ENCODE measurements at places on chromosomes 4 and X.

DNA sequence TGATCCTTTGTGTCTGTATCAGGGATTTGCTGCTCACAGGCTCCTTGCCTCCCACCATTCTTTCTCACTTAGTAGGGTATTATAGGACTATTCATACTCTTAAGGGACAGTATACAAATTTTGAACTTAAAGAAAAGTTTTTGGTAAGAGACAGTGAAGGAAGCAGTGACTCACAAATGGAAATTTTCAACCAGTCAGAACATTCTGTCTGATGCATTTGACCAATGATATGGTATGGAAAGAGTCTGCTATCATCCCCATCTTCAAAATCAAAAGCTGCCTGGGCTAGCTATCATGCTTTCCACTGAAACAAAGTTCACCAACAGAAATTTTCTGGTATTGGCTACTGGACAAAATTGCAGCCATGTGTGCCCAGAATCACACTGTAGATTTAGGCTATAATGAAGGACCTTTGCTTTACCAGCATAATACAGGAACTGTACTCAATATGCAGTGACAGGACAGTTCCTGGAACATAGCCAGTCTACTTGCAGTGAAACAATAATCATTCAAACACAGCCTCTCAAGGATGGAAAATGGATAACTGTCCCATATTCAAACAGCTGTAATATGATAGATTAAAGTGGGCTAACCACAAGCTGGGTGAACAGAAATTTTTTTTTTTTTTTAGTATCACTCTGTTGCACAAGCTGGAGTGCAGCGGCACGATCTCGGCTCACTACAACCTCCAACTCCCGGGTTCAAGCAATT is 109.0 kb upstream of the ACSL4 start:
- no peak for DNase-seq

DNA sequence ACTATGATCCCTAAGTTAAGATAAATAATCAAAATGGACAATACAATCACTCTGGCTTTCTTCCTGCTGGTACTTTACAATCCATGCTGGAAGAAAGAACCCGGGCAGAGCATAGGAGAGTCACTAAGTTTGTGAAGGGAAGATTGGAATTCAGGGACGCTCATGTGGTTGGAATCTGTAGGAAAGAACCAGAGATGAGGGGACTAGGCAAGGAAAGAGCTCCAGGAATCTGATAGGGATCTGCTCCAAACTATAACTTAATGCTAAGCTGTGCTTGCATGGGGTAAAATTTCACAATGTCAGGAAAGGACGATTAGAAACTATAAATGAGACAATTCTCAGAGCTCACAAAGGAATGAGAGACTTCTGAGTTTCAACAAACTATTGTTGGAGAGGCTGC is 167.5 kb downstream of the ADGRA3 start:
- DNase-seq, result no peak

GRCh38 chrX:44514272-44514671 is 28.4 kb downstream of the FUNDC1 start:
- DNase-seq, result no peak

DNA sequence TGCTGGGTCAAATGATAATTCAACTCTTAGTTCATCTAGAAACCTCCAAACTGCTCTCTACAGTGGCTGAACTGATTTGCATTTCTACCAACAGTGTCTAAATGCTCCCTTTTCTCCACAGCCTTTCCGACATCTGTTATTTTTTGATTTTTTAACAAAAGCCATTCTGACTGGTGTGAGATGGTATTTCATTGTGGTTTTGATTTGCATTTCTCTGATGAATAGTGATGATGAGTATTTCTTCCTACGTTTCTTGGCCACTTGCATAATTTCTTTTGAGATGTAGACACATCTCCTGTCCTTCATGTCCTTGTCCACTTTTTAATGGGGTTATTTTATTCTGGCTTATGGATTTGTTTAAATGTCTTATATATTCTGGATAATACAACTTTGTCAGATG is 298.2 kb upstream of the ARSJ start:
- DNase-seq, result no peak

DNA sequence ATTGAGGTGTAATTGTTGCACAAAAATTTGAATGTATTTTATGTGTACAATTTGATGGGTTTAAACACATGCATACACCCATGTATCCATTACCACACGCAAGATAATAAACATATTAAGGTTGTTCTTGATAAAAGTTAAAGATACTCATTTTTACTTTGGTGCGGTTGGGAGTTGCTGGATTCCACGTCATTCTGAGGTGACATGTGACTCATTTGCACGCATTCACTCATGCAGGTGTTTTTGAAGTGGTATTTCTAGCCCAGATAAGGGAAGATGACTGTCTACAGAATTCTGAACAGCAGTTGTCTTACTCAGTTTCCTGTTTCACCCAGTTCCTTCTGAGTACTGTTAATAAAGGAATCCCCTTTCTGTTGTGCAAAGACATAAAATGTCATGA is 142.0 kb downstream of the RTL3 start:
- no peak for DNase-seq

DNA sequence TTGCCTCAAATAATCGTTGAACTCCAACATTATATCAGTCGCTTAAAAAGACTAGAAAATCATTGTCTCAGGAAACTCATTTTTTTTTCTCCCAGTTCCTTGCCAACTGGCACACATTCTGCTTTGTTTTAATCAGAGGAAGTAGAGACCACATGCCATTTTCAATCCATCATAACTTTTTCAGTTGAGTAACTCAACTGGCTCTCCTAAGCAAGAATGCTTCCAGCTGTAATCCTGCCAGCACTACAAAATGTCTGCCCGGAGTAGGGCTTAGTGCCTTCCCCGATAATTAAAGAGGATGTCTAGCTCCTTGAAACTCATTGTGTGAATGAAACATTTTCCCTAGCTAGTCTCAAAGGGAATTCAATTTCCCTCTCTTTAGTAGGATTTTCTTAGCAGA is 33.0 kb downstream of the FREM3 start:
- no peak for DNase-seq

DNA sequence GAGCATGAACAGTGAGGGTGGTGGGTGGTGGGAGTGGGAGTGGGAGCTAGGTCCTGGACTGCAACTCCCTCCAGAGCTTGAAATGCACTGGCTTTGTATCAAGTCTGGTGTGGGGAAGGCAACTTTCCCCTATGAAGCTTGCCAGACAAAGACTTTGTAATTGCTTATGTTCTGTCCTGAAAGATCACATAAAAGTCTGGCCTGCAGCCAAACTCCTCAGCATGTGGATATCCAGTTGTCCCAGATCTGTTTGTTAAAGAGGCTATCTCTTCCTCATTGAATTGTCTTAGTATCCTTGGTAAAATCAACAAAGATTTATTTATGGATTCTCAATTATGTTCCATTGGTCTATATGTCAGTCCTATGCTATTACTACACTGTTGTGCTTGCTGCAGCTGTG is 607.9 kb downstream of the GLUD2 start:
- DNase-seq, result no peak

DNA sequence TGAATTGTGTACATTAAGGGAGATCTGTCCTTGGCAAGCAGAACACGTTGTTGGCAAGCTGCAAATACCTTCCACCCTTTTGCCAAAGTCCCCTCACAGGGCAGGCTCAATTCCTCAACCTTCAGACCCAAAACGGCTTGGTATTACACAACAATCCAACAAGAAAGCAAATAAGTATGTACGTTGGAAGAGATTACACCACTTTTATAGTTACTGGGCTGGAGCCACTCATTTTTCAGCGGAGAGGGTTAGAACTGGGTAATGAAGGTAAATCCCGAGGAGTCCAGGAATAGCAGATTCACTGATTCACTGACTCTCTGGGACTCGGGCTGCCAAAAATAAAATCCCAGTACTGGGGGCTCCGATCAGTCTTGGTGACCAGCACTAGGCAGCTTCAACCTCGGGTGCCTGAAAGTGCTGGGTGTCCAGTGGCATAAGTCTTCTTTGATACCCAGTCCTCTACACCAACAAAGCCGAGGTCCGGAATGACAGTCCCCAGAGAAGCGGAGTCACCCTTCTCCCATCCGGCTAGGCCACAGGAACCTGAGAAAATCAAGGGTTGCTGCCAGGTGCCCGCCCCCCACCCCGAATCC is 587 bp downstream of the TIMM8A start:
- DNase-seq, result peak; percentile 30

- no peak for DNase-seq
Measured at GRCh38 chrX:38275615-38276014, 51.7 kb downstream of the RPGR start.

DNA sequence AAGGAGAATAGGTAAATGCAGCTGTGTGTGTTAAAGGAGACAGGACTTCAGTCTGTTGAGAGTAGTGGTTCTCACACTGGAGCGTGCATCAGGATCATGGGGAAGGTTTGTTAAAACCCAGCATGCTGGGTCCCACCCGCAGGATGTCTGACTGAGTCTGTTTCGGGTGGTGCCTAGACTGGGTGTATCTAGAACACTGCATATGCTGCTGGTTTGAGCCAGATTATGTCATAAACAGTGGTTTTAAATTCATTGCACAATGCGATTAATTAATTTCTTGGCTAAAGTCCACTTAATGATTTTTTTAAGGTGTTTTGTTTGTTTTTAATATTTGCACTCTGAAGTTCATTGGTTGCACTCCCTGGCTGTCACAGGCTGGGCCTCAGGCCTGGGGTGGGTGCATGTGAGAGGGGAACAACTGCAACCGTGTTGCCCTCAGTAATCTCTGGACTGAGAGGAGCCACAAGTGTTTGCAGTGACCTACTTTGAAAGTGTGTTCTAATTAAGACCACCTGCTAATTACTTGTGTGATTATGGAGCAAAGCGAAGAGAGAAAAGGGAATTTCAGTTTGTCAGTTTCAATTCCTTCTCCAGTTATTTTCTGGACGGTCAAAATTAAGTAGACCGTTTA is 8.3 kb downstream of the HCCS start:
- DNase-seq, result no peak

GRCh38 chrX:154417157-154417556 is 5.8 kb downstream of the TAFAZZIN start:
- DNase-seq, result no peak

DNA sequence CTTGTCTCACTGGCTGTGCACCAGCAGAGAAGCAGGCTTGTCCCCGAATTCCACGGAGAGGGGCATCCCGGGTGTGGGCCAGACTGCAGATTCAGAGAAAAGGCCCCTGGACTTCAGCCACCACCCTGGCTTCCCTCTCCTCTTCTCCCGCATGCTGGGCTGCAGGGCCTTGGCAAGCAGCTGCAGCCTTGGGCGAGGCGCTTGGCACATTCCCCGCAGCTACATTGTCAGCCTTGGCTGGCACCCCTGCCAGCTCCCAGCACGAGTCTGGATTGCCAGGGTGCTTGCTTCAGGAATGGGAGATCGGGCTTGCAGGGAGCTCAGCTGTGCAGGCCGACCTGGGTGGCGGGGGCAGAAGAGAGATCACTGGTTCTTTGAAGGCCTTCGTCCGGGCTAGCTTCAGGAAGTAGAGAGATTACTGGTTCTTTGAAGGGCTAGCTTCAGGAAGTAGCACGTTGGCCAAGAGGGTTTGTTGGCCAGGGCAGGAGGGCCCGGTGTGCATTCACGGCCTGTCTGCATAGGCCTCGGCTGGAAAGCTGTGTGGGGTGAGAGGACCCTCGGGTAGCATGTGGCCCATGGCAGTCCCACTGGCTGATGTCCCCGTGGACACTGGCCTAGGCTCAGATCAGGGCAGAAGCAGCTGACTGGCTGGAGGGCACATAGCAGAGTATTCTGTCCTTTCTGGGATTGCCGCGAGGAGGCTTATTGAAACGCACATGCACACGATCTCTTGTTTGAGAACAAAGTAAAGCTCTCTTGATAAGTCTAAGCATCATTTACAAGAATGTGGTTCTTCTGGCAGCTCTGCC is 2.7 kb downstream of the ABCD1 start:
- no peak for DNase-seq

DNA sequence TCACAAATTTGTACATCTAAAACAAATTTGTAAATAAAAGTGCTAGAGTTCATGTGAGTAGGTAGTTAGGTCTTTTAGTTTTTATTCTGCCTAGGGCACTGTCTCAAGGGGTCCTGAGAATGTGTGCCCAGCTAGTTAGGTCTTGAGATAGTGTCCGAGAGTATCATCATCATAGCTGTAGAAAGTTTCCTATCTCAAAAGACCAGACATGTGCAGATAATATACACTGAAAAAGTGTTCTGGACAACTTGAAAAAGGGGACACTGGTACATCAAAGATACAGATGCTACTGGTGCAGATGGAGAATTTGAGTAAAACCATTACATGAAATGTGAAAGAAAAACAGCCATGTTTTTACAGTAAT is 1.8 kb upstream of the ZCCHC4 start:
- DNase-seq, result no peak

DNA sequence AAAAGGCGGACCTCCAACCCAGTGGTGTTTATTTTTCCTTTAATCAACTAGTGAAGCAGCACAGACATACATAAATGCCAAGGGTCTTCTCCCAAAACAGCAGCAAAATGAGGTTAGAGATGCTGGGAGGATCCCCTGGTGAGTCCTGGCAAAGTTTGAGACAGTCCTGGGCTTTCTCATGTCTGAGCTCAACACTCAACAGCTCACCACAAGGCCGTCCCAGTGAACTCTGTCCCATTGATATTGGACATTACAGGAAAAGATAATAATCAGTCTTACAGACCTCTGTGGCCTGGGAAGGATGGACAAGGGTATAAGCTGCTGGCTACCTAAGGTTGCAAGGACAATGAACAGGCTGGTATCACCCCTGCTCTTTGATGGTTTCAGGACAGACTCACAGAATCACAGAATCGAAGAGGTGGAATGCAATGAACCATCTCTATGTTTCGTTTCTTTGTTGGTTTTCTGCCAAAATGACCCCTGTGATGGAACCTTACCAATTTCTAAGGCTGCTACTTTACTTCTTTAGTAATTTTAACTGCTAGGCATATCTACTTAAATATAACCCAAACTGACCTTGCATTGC is 551.8 kb downstream of the RAB28 start:
- no peak for DNase-seq

GRCh38 chrX:95585321-95585720 is 1099.3 kb upstream of the DIAPH2 start:
- DNase-seq, result no peak

- DNase-seq, result no peak
Measured at GRCh38 chr4:7642741-7643458, 208.2 kb upstream of the PSAPL1 start.

- no peak for DNase-seq
Measured at GRCh38 chrX:69033936-69034335, 131.3 kb downstream of the PJA1 start.

- DNase-seq, result no peak
Measured at GRCh38 chrX:69457756-69458155, 46.4 kb upstream of the NALF2 start.

- DNase-seq, result no peak
Measured at GRCh38 chr4:46720055-46720454, 189.0 kb downstream of the COX7B2 start.

DNA sequence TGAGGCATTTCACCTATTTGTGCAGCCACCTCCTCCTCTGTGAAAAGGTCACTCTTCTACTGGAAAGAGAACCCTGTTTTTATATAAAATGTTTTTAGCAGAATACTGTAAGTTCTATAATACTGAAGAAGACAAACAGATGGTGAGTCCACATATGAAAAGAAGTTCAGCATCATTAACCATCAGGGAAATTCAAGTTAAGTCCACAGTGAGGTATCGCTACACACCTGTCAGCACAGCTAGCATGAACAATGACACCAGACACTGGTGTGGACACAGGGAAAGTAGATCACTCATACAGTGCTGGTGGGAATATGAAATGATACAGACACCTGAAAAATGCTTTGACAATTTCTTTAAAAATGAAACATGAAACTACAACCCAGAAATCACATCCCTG is 133.0 kb downstream of the MAD2L1 start:
- DNase-seq, result no peak

- no peak for DNase-seq
Measured at GRCh38 chr4:176939445-176939844, 146.7 kb upstream of the VEGFC start.

GRCh38 chrX:45783002-45783401 is 582.3 kb upstream of the DIPK2B start:
- no peak for DNase-seq

Measured in RPMI8226 (cell line).